ENCODE measurements at places on chromosomes 6 and 20.
A peak's percentile ranks its signal among the peaks of the same experiment; 100 is the strongest.

DNA sequence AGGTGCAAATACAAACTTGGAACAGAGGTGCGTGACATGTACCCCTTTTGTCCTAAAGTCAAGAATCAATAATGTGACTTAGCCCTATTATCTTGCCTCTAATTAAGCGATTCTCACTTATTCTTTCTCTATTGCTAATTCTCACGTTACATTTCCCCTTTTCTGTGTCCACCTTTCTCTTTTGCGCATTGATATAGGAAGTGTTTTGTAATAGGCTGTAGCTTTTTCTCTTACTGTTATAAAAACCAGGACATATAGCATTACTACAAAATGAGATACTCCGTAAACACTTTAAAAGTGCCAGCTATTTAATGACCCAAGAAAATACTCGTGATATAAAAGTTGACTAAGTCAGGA is 669 bp upstream of the TMEM30A start:
- DNase-seq: peak; percentile 25

- no peak for DNase-seq
Measured at GRCh38 chr20:58842276-58842675, 8.4 kb downstream of the GNAS-AS1 start.

GRCh38 chr6:154995254-154996015 is at the start of gene TIAM2:
TIAM2 (plus strand) TSS chr6:154995315; CDS start chr6:155129224, 133,909 bp downstream.
- DNase-seq: peak; percentile 33

- no peak for DNase-seq
Measured at GRCh38 chr6:19757036-19757435, 80.1 kb upstream of the ID4 start.

DNA sequence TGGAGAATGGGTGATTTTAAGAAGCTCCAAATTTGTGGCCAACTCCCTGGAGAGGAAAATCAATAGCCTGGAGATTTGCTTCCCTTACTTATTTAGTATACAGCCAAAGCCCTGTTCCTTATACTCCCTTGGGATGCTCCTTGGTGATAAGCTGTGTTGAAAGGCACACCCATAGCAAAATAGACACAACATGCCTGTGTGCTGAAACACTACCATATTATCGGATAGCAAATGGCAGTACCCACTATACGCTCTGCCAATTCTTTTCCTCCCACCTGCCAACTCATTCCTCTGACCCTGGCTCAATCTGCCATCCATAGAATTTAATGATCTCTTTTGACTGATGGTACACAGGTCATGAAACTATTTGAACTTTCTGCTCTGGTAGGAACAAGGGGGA is 98.2 kb downstream of the CLIC5 start:
- DNase-seq: no peak

- DNase-seq: peak; percentile 81
Measured at GRCh38 chr6:97394160-97394748, 111.2 kb upstream of the MMS22L start.

DNA sequence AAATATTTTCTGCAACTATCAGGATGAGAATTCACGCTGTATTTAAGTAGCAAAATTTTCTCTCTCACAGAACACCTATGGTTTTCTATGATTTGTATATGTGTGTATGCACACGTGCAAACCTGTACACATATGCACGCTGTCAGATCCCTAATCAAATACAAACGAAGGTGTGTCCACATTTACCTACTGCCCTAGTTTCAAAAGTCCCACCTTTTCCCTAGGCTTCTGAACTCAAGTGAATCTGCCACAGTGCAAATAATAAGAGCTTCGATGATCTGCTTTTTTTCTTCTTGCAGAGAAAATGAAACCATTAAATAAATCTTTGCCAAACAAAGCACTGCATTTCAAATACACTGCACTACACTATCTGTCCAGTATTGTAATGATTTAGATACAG is 6.5 kb downstream of the HIVEP2 start:
- DNase-seq: no peak

GRCh38 chr6:53461041-53461656 is 83.8 kb downstream of the GCLC start:
- DNase-seq: peak; percentile 80

GRCh38 chr6:64085126-64085525 is 449.5 kb downstream of the PHF3 start:
- no peak for DNase-seq

DNA sequence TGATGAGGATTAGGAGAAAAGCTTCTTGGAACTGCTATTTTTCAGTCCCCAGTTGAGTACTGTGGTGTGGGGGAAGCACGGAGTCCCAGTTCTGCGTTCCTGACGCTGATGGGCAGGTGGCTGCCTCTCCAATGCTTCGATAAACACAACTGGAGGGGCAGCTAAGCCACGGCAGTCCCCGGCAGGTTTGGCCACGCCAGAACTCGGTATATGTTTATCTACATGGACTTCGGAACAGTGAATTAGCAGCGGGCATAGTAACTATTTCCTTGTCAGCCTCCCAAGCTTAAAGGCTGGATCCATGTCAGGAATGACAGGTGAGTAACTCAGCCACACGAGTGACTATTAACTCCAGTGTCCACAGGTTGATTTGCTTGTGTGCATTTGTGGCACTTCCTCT is 354.4 kb downstream of the ZFAND3 start:
- no peak for DNase-seq

- DNase-seq: no peak
Measured at GRCh38 chr6:107793191-107793590, 30.9 kb downstream of the SCML4 start.

DNA sequence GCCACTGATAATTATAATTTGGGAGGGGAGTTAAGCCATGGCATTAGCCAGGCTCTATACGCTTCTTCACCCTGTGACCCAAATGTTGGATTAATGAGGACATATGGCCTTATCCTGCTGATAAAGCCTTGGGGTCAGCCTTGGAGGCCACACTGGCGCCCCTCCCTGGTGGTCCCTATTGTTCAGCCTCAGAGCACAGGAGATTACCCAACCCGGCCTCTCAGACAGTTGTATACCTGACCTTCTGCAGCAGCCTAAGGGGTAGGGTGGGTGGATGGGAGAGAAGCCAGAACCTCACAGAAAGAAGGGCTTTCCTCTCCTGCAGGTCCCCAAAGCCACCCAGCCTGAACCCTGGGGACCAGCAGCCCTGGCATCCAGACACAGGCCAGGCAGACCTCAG is 76.8 kb downstream of the LINC00237 start:
- no peak for DNase-seq

DNA sequence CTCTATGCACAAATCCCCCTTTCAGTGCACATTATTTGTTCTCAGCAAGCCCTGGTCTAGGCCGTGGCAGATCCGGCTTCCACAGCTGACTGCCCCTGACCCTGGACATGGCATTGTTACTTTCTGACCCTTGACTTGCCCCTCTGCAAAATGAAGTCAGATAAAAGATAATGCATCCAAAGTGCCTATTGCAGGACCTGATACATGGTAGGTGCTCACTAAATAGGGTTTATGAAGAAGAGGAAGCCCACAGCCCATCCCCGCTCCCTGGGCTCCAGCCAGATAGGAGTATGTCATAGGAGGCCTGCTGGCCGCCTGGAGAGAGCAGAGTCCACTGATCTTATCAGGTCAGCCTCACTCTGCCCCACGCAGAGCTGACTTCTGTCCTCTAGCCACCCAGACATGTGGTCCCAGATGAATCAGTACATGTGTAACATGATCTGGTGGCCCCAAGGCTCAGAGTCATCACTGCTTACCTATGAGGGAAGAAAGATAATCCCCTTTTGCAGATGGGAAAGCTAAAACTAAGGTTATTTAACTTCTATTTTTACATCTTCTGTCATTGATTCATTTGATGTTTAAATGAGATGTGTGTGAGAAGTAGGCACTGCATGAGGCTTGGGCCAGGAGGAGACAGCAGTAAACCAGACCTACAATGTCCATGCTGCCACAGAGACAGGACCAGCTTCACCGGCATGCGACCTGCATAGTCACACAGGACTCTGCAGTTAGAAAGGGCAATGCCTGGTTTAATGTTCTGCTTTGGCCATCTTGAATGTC is 20.4 kb downstream of the MAFB start:
- DNase-seq: no peak

- no peak for DNase-seq
Measured at GRCh38 chr6:33826537-33826936, 22.7 kb upstream of the MLN start.

- DNase-seq: no peak
Measured at GRCh38 chr6:149202100-149202499, 115.4 kb upstream of the TAB2 start.

Data from suppressor macrophage (primary cell).